Activated CD4-positive, alpha-beta T cell treated with anti-CD3 and anti-CD28 coated beads, Interleukin-2, amount 10 ng/mL, durations not matched to agents 7 days and 5 days (primary cell): ENCODE measurements at places on chromosomes 16 and 17. TPM values are rescaled to one million over a fixed set of nuclear protein-coding genes. Genes with fewer than 3 reads are reported as not detected.

GRCh38 chr17:72119873-72120641, 763 bp upstream of the SOX9 start:
- no peak for DNase-seq

DNA sequence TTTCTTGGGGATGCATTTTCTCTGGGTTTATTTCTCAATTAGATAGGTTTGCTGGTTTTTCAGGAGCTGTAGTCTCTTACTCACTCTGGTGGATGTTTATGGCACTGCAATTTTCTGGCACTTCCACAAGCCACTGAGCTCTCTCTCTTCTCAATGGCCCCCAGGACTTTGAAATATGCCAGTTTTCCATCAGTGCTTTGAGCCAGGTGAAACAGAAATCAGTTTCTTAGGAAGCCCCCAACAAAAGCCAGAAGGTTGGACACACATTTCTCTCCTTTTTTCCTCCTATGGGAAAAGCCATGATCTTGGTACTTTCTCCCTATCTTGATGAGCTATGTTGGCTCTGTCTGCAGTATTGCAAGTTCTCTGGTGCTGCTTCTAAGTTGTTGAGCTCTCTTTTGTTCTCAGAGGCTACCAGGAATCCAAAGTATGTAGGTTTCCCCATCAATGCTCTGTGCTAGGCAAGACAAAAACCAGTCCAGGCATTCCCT, 90.7 kb upstream of the SMIM36 start:
- DNase-seq: peak; percentile 32

DNA sequence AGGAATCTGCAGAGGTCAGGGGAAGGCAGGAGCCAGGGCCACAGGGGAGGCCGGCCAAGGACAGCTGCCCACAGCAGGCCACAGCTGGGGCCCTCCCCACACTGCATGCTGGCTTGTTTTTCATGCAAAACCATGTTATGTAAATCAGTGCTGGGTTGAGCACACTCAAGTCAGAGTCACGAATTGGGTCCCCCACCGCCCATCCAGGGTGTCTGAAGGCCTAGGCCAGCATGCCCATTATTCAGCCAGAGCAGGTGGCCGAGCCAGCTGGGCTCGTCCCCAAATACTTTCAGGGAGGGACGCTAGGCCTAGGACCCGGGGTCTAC, 51.2 kb upstream of the TOB1 start:
- no peak for DNase-seq

GRCh38 chr17:80705988-80706387, 161.3 kb downstream of the RPTOR start:
- DNase-seq: no peak

DNA sequence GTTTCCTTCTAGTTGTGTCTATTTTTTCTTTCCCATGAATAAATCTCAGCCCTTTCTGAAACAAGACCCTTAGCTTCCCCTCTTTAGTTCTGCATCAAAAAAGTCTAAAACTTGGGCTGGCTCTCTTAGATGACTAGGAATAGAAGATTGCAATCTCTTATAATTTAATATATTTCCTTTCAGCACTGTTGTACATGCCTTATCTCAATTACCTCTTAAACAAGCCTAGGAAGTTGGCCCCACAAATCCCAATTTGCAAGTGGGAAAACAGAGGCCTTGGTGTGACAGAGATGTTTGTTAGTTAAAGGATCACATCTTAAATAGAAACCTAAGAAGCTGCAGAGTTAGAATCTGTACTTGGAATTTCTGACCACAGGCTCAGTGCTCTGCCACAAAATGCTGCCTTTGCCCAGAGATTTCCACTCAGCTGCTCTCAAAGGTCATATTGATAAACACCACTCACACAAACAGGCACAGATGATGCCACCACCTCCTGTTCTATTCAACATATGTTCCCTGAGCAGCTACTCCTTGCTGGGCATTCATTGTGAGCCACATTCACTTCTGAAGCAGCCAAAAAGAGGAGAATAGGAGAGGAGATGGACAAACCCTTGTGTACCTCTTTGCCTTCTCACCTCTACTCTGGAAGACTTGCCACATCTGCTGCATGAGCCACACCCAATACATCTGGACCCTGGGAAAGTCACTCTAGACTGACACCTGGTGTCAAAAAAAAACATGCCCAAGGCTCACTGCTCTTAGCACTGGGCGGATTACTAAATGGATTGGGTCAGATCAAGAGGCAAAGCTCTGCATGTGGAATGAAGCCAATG, 5.5 kb downstream of the CCDC182 start:
- peak; percentile 11 for DNase-seq

DNA sequence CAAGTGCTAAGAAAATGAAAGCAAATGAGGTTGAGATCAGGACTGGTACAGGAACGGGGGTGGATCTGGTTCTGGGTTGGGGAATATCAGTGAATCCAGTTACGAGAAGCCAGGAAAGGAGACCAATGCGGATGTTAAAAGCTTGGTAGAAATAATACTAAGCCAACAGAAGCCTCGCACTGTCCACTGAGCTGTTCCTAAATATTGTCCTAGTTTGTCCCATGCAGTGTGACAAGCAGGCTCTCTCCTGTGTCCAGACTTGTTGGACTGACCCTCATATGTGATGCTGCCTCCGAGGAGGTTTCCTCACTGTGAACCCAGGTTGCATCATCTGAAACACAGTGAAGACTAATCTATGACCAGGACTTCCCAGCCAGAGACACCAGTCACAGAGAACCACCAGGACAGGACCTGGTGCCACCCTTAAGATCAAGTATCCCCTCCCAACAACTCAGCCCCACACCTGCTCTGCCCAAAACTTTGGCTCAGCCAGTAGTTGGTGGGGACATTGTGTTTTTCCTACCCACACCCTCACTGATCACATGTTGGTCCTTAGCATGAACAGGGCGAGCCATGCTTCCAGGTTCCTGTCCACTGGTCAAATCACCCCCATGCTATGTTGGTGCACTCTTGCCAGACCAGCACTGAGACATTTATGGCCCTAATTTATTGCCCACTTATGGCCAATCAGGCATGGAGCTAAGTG, 32.7 kb upstream of the SCNN1B start:
- DNase-seq: no peak

GRCh38 chr16:66616592-66616991, 12.1 kb downstream of the CMTM3 start:
- no peak for DNase-seq

DNA sequence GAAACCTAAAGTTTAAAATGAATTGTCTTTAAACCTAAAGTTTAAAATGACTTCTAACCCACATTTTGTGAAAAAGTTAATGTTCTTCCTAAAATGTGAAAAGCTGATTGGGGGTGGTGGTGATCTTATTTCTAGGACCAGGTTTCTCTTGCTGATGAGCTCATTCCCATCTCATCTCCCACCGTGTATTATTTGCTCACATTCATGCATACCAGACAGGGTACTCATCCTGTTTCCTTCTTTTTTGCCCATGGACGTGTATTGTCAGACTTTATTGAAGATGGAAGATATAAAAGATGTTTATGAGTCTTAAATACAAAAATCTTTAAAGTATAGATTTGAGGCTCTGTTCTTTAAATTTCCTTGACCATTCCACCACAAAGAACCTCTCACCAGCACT, 70.1 kb upstream of the MPHOSPH6 start:
- no peak for DNase-seq

GRCh38 chr17:63519972-63520882, 2.9 kb upstream of the KCNH6 start:
- DNase-seq: no peak

DNA sequence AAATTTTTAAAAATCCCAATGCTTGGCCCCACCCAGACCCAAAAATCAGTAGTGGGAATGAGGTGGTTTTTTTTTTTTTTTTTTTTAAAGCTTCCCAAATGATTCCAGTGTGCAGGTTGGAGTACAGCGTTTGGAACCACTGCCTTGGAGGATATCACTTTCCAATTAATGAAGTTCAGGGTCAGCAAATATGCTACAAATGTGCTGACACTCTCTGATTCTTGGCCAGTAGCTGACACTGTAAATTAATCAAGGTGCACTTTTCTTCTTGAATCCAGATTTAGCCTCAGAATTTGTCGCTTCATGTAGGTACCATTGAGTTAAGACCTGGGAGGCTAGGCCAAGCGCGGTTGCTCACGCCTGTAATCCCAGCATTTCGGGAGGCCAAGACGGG, 230.2 kb downstream of the SNX29 start:
- DNase-seq: no peak

GRCh38 chr17:64503821-64504768, 2.0 kb downstream of the DDX5 start:
- no peak for DNase-seq

GRCh38 chr17:38428112-38428642, at the start of gene ARHGAP23:
Gene ARHGAP23 (plus strand): TSS chr17:38428464. CDS start chr17:38428486, 22 bp downstream.
- peak; percentile 15 for DNase-seq

- no peak for DNase-seq
Measured at GRCh38 chr17:1736348-1737281, 6.1 kb upstream of the SERPINF2 start.

DNA sequence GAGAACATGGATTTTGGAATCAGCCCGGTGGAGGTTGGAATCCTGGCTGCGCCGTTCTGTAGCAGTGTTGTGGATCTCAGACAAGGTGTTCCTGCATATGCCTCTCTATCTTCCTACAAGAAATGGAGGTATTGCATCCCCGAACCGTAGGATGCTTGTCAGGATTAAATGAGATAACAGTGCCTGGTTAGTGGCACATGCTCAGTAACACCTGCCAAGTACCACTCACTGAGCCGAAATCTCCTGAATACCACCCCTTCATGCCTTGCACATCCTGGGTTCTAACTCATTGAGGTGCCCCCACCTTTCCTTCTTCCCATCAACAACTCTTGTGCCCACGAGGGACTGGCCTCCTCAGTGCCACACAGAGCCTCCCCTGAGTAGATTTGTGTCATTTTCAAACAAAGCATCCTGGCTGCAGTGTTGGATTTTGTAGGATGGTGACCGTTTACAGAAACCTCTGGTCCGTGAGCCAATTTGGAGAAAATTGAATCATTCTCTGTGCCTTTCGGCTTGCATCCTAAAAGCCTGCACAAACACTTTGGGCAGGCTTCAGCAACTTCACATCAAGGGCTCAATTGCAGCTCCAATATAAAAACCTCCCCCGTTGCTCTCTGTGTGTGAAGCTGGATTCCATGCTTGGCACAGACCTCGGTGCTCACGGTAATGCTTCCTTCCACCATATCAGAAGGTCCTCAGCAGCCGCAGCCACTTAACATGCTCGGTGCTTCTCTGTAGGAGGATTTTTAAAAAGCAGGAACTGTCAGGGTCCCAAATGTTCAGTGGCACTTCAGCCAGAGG, 84.2 kb downstream of the WWOX start:
- DNase-seq: no peak

DNA sequence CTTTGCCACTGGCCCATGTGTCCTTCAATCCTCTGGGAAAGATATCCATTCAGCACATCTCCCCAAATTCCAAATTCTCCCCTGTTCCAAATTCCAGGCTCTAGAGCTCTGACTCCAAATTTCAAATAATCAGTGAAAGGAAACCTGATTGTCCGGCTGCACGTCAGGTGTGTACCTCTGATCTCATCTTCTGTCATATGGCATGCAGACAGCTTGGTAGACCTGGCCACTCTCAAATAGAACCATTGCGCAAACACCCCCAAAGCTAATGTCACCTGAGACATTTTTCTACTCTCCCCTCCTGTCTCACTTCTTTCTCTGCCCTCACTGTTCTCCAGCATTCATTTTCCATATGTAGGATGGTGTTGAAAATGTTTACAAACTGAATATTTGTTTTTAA, 337.0 kb upstream of the DYNLRB2 start:
- DNase-seq: no peak

GRCh38 chr17:2814049-2814448, 17.8 kb downstream of the RAP1GAP2 start:
- DNase-seq: peak; percentile 73

- no peak for DNase-seq
Measured at GRCh38 chr17:38554430-38555350, 51.1 kb downstream of the SRCIN1 start.

- DNase-seq: no peak
Measured at GRCh38 chr17:42399948-42400843, 12.0 kb upstream of the STAT3 start.

DNA sequence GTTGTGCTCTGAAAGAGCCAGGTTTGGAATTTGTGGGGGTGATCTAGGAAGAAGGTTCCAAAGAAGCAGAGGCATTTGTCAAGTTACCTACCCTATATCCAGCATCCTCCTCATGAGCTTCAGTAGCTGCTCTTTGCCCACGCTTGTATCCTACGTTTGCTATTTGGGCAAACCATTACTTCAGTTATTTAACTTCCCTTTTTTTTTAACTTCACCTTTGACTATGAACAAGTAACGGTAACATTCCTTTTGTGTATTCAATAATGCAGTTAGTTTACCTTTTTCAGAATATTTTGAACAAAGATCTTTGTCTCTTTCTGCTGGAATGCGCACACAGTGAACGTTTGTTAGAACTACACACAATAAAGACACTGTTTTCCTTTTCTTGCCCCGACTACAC, 41.5 kb downstream of the CYB5B start:
- no peak for DNase-seq

DNA sequence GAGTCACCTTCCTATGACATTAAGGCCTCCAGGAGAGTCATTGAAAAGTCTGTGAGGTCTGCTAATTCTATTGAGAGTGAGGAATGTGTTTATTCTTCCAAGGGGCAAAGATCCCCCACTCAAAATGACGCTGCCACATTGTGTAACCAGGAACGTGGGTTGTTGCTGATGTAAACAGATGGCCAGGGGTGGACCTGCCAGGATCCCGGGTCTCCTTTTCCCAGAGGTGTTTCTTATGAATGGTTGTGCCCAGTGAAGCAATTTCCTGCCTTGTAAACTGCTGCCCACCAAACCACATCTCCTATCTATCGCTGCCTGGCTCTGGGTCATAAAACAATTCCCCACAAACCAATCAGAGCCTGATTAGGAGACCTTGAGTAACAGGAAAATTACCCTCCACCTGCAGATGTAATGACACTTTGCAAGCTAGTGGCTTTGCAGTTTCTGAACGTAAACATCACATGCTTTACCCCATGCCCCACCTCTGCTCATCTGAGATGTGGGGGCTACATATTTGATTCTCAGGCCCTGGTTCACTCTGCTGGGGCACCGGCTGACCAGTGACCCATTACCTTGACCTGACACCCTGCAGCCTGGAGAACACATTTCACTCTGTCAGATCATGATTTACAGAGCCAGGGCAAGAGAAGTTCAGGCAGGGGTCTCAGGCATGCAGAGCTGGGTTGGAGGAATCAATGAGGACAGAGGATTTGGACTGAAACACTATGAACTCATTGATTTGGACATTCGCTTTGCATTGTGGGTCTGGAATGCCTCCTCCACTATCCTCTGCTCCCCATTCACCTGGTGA, 33.1 kb upstream of the DDX52 start:
- no peak for DNase-seq

- no peak for DNase-seq
Measured at GRCh38 chr17:35809855-35810461, 674 bp downstream of the TAF15 start.

GRCh38 chr17:59374612-59375011, 43.2 kb downstream of the YPEL2 start:
- no peak for DNase-seq

The HCRT gene
- total RNA-seq: not detected

The HEATR3 gene
- total RNA-seq: 21.5 TPM

The KRT39 gene
- not detected for total RNA-seq

The WIPI1 gene
- 28.2 TPM for total RNA-seq

The TP53TG3C gene
- total RNA-seq: not detected

The MT1A gene
- total RNA-seq: not detected

The HOXB1 gene
- total RNA-seq: not detected

The C17orf67 gene
- total RNA-seq: 5.2 TPM

The SLFN12L gene
- 102 TPM for total RNA-seq

The MMP15 gene
- 0.20 TPM for total RNA-seq
